Astrocyte (in vitro differentiated cells and primary cell): ENCODE measurements at places on chromosomes 5 and 9. TPM values are rescaled to one million over a fixed set of nuclear protein-coding genes. Genes with fewer than 3 reads are reported as not detected.
A peak's percentile ranks its signal among the peaks of the same experiment; 100 is the strongest.

FSD1L gene
- 4.7 and 7.0 TPM in 2 replicates for total RNA-seq

CDKN2AIPNL gene
- total RNA-seq: 22.1 and 22.8 TPM in 2 replicates

GRXCR2 gene
- total RNA-seq: not detected in 2 replicates

SLC6A3 gene
- total RNA-seq: 0.07 TPM in 2 replicates

LVRN gene
- 0.58 and 0.64 TPM in 2 replicates for total RNA-seq

TBC1D13 gene
- total RNA-seq: 24.3 and 26.5 TPM in 2 replicates

TRIO gene
- 291 and 347 TPM in 2 replicates for total RNA-seq

ITGA2 gene
- total RNA-seq: 20.1 and 35.9 TPM in 2 replicates

MZB1 gene
- total RNA-seq: 0.22 TPM in 1 of 2 replicates, not detected in the other

FAT2 gene
- 0.07 and 0.14 TPM in 2 replicates for total RNA-seq

DNA sequence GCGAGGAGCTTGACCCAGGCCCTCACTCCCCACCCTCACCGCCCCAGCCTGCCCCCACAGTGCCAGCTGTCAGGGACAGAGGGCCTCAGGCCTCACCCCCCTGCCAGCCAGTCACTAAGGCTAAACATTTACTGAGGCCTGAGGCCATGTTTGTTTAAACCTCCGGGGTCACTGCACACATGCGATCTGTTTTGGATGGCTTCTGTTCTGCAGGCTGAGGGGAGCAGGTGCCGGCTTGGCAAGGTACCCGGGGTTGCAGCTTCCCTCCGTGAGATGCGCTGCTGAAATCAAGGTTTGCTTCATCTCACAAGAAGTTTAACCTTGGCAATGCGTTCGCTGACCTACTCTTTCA lies 103.3 kb upstream of the BOD1 start:
- no peaks in the 10 kb centered on the region for H3K27me3 ChIP-seq
- no peak for DNase-seq
- H3K27ac ChIP-seq: no peak overlapping the region
- H3K36me3 ChIP-seq: no peaks in the 10 kb centered on the region
- H3K4me3 ChIP-seq: no peak overlapping the region
- peaks cover 4% of the 10 kb centered on the region for H3K4me1 ChIP-seq

GRCh38 chr5:152051499-152052454 lies 127.1 kb upstream of the GLRA1 start:
- H3K4me1 ChIP-seq: no peaks in the 10 kb centered on the region
- H3K27me3 ChIP-seq: no peaks in the 10 kb centered on the region
- H3K4me3 ChIP-seq: no peak overlapping the region
- no peaks in the 10 kb centered on the region for H3K36me3 ChIP-seq
- H3K27ac ChIP-seq: no peak overlapping the region
- DNase-seq: no peak

GRCh38 chr5:148641735-148642134 lies 12.6 kb downstream of the HTR4 start:
- DNase-seq: no peak
- no peak overlapping the region for H3K27ac ChIP-seq
- no peaks in the 10 kb centered on the region for H3K4me1 ChIP-seq
- H3K36me3 ChIP-seq: no peaks in the 10 kb centered on the region

DNA sequence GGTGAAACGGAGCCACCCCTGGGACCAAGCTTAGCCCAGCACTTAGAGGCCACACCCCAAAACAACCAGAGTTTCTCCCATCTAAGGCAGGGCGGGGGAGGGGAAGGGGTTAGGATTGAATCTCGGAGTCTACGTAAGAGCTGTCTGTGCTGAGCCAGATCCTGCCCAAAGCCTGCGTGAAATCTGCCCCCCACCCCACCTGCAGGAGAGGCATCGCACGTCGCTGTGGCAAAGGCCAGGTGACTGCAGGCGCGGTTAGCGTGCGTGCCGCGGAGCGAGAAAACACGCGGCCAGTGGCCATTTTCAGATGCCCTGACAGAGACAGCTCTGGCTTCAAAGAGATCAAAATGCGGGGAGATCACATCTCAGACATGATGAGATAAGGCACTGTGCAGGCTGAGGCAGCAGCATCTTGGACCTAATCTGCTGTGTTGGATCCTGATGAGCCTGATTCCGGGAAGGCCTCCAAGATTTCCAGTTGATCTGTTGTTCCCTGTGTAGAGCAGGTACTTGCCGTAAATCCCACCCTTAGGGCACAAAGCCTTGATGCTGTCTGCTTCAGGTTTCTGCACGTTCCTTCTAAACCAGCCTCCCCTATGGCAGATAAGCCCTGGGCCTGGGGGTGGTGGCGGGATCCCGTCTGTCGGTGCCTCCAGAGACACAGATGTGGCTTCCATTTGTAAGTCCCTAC lies 2.5 kb upstream of the QSOX2 start:
- no peak overlapping the region for H3K4me3 ChIP-seq
- no peaks in the 10 kb centered on the region for H3K36me3 ChIP-seq
- no peak for DNase-seq
- H3K27me3 ChIP-seq: peaks cover 12% of the 10 kb centered on the region
- peaks cover 15% of the 10 kb centered on the region for H3K4me1 ChIP-seq

GRCh38 chr5:145797336-145797735 lies 37.8 kb downstream of the PRELID2 start:
- no peak overlapping the region for H3K27ac ChIP-seq
- H3K4me1 ChIP-seq: no peaks in the 10 kb centered on the region

- no peak overlapping the region for H3K27ac ChIP-seq
- H3K36me3 ChIP-seq: no peaks in the 10 kb centered on the region
- no peaks in the 10 kb centered on the region for H3K27me3 ChIP-seq
- H3K4me3 ChIP-seq: no peak overlapping the region
Measured at GRCh38 chr5:99037668-99038067, 108.9 kb upstream of the CHD1 start.

DNA sequence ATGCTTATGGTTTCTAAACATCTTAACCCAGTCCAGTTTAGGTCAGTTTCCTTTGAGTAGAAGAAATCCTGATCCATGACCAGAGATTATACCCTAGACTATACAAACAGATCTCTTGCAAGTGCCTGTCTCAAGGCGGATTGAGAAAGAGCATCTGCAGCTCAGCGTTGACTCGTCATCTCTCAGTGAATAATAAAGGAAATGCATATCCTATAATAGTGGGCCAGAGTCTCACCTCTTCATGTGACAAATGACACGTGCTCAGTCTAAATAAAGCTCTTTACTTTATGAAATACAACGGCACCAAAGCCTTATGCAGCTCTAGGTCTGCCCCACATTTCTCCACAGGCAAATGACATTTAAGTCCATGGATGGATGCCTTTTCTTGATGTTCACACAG lies 179.4 kb upstream of the NR3C1 start:
- no peaks in the 10 kb centered on the region for H3K36me3 ChIP-seq
- no peak overlapping the region for H3K4me3 ChIP-seq
- H3K4me1 ChIP-seq: no peaks in the 10 kb centered on the region
- no peak for DNase-seq
- H3K27me3 ChIP-seq: no peaks in the 10 kb centered on the region

- H3K27me3 ChIP-seq: no peaks in the 10 kb centered on the region
- H3K27ac ChIP-seq: no peak overlapping the region
- H3K36me3 ChIP-seq: no peaks in the 10 kb centered on the region
Measured at GRCh38 chr5:81105261-81105877, 127.8 kb upstream of the CKMT2 start.

- no peak overlapping the region for H3K27ac ChIP-seq
- no peak overlapping the region for H3K4me3 ChIP-seq
- no peaks in the 10 kb centered on the region for H3K36me3 ChIP-seq
- no peaks in the 10 kb centered on the region for H3K4me1 ChIP-seq
- peaks cover 7% of the 10 kb centered on the region for H3K27me3 ChIP-seq
- no peak for DNase-seq
Measured at GRCh38 chr9:126113756-126114408, 212.7 kb upstream of the MVB12B start.

- peaks cover 4% of the 10 kb centered on the region for H3K4me1 ChIP-seq
- no peaks in the 10 kb centered on the region for H3K36me3 ChIP-seq
- H3K27ac ChIP-seq: no peak overlapping the region
- no peaks in the 10 kb centered on the region for H3K27me3 ChIP-seq
- no peak overlapping the region for H3K4me3 ChIP-seq
- DNase-seq: no peak
Measured at GRCh38 chr5:93070938-93071337, 510.1 kb downstream of the NR2F1-AS1 start.

DNA sequence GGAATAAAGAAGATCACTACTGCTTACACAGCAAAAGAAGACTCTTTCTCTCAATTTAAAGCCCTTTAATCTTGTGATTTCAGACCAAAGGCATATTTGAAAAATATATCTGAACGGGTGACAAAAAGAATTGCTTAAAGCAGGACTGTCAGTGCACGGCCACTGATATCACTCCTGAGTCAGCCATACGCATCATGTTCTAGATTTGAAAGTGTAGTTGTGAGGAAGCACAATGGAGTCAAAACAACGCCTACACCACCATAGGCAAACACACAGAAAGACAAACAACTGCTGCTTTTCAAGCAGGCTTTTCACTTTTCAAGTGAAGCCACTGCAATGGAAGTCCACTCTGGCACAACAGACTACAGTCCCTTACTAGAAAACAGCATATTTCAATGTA lies 141.7 kb downstream of the AUH start:
- no peaks in the 10 kb centered on the region for H3K36me3 ChIP-seq
- peaks cover 17% of the 10 kb centered on the region for H3K4me1 ChIP-seq
- no peak for DNase-seq
- no peak overlapping the region for H3K4me3 ChIP-seq
- no peaks in the 10 kb centered on the region for H3K27me3 ChIP-seq

- no peak for DNase-seq
- H3K4me1 ChIP-seq: no peaks in the 10 kb centered on the region
- H3K27ac ChIP-seq: no peak overlapping the region
Measured at GRCh38 chr5:1053391-1054017, 44.9 kb downstream of the NKD2 start.

DNA sequence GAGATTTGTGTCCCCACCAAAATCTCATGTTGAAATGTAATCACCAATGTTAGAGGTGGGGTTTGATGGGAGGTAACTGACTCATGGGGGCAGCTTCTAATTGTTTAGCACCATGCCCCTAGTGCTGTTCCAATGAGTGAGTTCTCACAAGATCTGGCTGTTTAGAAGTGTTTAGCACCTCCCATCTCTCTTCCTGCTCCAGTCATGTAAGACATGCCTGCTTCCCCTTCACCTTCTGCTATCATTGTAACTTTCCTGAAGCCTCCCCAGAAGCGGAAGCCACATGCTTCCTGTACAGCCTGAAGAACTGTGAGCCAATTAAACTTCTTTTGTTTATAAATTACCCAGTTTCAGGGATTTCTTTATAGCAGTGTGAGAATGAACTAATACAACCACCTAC lies 170.5 kb downstream of the NDUFS4 start:
- H3K36me3 ChIP-seq: no peaks in the 10 kb centered on the region
- H3K27me3 ChIP-seq: no peaks in the 10 kb centered on the region
- H3K27ac ChIP-seq: no peak overlapping the region
- no peaks in the 10 kb centered on the region for H3K4me1 ChIP-seq
- no peak for DNase-seq
- H3K4me3 ChIP-seq: no peak overlapping the region

- no peaks in the 10 kb centered on the region for H3K36me3 ChIP-seq
- H3K4me1 ChIP-seq: no peaks in the 10 kb centered on the region
Measured at GRCh38 chr5:106648401-106648800, 1022.3 kb downstream of the EFNA5 start.

- H3K27me3 ChIP-seq: no peaks in the 10 kb centered on the region
- H3K36me3 ChIP-seq: no peaks in the 10 kb centered on the region
- H3K4me3 ChIP-seq: no peak overlapping the region
- DNase-seq: peak; percentile 93
- peaks cover 24% of the 10 kb centered on the region for H3K4me1 ChIP-seq
Measured at GRCh38 chr5:149632311-149633251, 51.3 kb downstream of the ARHGEF37 start.

GRCh38 chr5:81301271-81302015 lies at the start of gene ZCCHC9:
ZCCHC9 (plus strand) TSS chr5:81301587; CDS start chr5:81304758, 3,171 bp downstream.
- H3K27ac ChIP-seq: peak within 1 kb of the TSS; percentile 97
- H3K36me3 ChIP-seq: peaks cover 6% of the 10 kb centered on the region
- DNase-seq: peak; percentile 93
- H3K27me3 ChIP-seq: no peaks in the 10 kb centered on the region
